CD8-positive, alpha-beta T cell (primary cell): ENCODE measurements at places on chromosomes 6 and 20.

GRCh38 chr6:144909753-144910285, 624.7 kb downstream of the UTRN start:
- DNase-seq, result no peak

GRCh38 chr20:48288930-48289507, 503.7 kb upstream of the SULF2 start:
- no peak for DNase-seq

GRCh38 chr20:62040933-62041332, 24.7 kb downstream of the TAF4 start:
- DNase-seq, result no peak

DNA sequence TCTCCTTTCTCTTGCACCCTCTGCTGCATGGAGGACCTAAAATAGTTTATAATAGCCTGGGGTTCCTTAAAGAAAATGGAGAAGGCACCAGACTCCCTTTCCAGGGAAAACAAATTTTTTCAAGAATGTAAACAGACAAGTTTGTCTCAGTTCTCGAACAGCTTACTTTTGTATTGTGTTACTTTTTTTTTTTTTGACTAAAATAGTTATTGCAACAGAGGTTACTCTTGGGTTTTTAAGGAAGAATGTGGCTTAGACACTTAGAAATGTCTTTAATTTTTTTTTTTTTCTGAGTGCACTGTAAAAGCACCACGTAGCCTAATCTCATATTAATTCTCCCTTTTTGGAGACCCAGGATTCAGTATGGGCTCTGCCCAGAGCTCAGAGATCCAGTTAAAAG, 148.7 kb upstream of the CARMIL1 start:
- no peak for DNase-seq

- no peak for DNase-seq
Observed at GRCh38 chr6:103277936-103278335, 1581.8 kb downstream of the HACE1 start.

GRCh38 chr20:34536798-34537394, 20.7 kb downstream of the DYNLRB1 start:
- DNase-seq, result peak; percentile 49

- DNase-seq, result no peak
Observed at GRCh38 chr6:100472674-100473073, 8.0 kb upstream of the SIM1 start.

- DNase-seq, result no peak
Observed at GRCh38 chr20:15061061-15061430, 723.6 kb upstream of the FLRT3 start.

GRCh38 chr6:113287396-113287795, 569.7 kb upstream of the MARCKS start:
- no peak for DNase-seq

DNA sequence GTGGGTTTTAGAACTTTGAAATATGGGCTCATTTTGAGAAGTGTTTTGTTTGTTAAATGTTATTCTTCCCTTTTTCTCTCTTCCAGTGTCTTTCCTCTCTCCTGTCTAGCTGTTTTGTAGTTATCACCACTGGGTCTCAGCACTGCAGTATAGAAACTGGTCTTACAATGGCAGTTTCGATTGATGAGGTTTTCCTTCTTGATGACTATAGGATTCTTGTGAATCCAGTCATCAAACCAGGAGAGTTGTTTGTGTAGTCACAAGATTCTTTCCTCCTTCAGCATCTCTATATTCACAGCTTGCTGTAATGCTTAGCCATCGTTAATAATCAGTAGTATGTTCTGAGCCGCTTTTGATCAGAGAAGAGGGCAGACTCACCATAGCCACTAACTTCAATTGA, 172.3 kb downstream of the OGFRL1 start:
- DNase-seq, result no peak
